ENCODE measurements at places on chromosomes 2 and 18. TPM values are rescaled to one million over a fixed set of nuclear protein-coding genes. Genes with fewer than 3 reads are reported as not detected.

Gene ABCA12
- not detected for total RNA-seq

Gene STPG4
- total RNA-seq, result not detected

Gene TSPYL6
- not detected for total RNA-seq

Gene FBXO41
- 3.1 TPM for total RNA-seq

Gene KCNG2
- 1.7 TPM for total RNA-seq

Data from esophagus muscularis mucosa (tissue), 4 donors.